Amniotic stem cell (primary cell): ENCODE measurements at places on chromosomes 5 and 9.
A peak's percentile ranks its signal among the peaks of the same experiment; 100 is the strongest.

DNA sequence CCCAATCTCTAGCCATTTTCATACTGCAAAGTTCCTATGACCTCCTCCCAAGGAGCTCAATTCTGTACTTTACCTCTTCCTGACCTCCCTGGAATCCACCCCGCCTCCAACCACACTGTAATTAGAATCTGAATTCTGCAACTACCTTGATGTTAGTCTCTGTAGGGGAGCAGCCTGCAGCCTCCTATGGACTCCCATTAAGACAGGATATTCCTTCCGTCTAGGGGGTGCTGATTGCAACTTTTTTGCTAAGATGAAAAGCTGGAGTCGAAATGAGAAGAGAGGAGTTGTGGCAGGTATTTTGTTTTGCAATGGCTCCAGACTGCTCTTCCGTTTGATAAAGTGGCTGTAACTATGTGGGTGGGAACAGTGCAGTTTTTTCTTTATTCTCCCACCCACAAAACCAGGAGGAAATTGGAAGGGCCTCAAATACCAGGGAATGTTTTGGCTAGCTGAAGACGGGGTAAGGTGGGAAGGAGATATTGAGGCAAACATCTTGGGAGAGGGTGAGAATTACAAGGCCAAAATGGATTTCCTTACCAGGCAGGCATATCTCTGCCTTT lies 23.8 kb downstream of the ANXA2R start:
- no peak for DNase-seq

DNA sequence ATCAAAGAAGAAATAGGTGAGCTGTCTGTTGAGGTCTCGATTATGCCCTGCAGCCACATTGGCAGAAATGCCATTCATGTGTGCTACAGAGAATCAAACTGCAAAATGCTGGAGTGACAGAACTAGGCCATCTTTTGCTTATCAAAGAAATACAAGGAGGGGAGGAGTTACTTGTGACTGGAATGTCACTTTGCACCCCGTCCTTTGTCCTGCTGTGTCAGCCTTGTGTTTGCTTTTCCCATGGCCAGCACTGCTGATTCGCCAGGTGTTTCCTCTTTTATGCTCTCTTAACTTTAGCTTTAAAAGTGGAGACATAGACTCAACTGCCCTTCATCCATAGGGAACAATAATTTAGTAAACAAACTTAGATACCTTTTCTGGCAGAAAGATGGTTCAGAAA lies 54.3 kb downstream of the SLC46A2 start:
- no peak for DNase-seq

GRCh38 chr5:68431186-68431585 lies 215.6 kb downstream of the PIK3R1 start:
- DNase-seq, result no peak

- no peak for DNase-seq
Measured at GRCh38 chr9:2290382-2290781, 275.2 kb downstream of the SMARCA2 start.

DNA sequence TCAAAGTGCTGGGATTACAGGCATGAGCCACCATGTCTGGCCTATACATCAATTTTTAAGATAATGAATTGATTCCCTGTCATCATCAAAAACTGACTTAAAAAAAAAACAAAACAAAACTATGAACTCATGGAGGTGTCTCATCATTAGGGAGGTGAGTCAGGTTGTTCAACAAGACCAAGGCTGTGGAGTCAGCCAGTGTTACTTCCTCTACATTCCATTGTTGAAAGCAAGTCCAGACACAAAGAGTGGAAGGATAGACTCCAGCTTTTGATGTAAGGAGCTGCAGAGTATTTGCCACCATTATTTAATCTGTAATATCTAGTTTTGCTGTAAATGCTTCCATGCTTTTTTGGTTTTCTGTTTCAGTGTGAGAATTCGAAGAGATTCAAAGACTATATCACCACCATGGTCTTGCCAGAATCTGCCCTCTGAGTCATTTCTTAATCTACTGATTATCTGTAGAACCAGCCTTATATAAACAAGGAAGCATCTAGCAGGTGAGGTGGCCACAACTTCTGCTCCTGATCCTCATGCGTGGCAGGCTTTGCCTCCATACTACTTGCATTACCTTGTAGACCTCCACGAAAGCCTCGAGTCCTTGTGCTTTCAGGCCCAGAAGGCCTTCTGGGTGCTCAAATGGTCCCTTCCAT lies 156.1 kb downstream of the FGF1 start:
- DNase-seq, result no peak

DNA sequence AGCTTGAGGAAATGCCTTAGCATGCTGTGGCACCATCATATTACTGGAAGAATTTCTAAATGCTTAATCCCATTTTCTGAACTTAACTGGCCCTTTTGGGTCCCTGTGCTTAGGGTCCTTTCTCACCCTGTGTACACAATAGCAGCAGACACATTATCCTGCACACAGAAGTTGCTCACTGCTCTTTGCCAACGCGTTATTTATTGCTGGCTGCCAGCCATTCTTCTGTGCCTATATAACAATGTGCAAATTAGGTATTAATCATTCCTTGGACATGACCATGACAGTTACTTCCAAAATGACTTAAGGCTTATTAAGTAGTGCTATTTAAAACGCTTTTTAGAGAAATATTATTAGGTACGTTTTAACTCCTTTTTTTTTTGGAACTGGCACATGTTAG lies 134.7 kb downstream of the FBN2 start:
- no peak for DNase-seq

DNA sequence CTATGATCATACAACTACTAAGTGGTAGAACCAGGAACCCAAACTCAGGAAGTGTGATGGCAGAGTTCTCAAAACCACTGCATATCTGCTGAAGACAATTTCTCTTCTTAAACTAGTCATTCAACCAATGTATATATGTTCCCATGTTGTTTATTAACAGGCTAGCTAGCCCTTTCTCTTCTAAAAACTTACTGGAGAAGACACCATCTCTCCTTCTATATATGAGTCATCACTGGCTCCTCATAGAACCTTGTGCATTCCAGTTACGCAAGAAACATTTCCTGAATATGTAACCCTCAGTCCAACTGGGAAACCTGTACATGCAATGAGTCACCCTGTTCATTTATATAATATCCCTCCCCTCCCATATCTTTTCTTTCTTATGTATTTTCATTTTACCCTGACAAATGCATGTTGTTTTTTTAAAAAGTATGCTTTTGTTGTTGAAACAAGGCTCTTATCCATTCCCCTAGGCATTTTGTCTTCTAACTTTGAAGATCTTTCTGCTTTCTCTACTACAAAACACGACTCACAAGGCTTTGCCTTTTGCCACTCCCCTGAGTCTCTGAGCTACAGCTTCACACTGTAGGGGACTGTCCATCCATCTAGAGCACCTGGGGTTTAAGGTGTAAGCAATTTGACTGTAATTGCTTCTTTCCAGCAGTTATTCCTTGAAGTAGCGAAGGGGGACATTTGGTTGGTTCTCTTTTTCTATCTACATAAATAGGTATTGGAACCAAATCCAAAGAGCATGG lies 119.5 kb downstream of the ANXA1 start:
- peak; percentile 50 for DNase-seq

GRCh38 chr5:153895266-153895665 lies 143.4 kb downstream of the FAM114A2 start:
- DNase-seq, result no peak

DNA sequence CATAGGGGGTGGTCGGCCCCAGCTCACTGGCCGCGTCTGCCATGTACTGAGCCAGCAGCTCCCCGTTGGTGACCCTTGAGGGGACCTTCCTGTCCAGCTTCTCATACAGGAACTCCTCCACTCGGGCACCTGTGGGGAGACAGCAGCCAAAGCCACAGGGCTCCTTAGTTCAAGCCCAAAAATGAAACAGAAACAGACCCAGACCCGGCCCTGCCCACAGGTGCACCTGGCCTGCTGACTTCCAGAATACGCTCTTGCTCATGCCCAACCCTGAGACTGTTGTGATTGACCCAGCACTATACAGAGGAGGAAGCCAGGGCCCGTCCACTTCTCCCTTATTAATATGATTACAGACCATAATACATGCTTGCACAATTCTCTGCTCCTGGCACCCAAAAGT lies 7.0 kb downstream of the SH3GLB2 start:
- no peak for DNase-seq

DNA sequence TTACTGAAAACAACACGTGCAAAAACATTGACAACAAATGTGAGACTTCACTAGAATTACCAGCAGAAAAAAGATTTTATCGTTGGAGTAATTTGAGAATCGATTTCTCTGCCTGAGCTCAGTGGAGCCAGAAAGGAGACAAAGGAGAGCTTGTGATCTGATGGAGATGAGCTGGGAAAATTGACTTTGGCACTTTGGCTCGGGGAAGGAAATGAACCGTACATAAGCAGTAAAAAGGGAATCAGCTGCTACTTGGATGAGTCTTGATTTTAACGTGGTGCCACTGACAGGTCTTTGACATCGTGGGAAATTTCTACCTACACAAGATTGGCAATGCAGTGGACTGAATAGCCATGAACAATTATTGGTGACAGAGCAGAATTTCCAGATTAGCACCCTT lies 244.7 kb upstream of the RPS23 start:
- no peak for DNase-seq

DNA sequence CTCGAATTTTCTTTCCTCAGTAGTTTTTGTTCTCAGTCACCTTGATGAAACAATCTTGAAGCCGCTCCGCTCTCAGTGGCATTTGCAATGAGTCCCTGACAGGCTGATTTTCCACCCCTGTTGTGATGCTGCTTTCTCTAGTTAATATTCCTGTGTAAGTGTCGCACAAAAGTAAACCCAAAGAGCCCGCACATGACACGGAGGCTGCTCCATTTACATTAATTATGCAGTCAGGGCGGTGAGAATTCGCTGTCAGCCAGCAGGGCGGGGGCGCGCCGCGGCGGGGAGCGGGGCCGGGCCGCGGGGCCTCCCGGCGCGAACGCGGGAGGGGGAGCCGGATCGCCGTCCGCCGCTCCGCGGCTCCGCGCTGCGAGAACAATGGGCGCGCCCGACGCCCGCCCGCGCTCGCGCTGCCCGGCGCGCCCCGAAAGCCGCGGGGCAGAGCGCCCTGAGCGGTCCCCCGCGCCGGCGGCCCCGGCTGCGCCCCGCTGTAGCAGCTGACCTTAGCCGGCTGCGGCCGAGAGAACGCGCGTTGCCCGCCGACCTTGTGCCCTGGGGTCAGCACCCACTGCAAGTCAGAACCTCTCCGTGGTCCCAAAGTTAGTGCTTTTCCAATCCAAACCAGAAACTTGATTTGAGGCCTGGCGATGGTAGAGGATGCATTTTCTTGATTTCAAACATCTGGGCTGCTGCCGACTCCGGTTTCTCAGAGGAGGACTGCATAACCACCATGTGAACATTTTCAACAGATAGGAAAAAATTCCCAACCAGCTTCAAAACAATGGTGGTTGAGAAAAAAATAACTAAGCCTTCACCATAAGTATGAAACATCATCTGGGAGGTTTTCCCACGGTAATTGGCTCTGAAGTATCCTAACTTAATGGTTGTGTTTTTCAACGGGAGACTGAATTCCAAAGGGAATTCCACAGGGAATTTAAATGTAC lies 142.6 kb downstream of the PBX3 start:
- no peak for DNase-seq

DNA sequence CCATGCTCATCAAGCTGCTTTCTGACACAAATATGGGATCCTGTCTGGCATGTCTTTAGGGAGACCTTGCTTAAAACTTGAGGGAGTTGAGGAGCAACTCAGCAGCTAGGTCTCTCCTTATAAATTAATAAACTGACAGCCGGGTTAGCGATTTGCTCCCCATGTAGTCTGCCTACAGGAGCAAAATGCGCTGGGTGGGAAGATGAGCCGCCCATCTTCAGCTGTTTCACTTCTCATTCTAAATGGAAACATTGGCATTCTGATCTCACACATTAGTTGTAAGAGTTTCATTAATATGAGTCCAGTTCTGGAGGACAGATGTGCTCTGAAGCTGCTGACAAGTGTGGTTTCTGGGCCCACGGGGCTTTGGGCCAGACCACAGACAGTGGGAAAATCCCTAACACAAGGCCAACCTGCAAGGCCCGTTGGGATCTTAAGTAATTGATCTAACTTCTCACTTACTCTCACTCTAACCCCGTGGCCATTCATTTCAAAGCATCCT lies 197.0 kb downstream of the MCTP1 start:
- DNase-seq, result no peak

GRCh38 chr5:154278908-154279307 lies 88.4 kb downstream of the GALNT10 start:
- DNase-seq, result no peak

DNA sequence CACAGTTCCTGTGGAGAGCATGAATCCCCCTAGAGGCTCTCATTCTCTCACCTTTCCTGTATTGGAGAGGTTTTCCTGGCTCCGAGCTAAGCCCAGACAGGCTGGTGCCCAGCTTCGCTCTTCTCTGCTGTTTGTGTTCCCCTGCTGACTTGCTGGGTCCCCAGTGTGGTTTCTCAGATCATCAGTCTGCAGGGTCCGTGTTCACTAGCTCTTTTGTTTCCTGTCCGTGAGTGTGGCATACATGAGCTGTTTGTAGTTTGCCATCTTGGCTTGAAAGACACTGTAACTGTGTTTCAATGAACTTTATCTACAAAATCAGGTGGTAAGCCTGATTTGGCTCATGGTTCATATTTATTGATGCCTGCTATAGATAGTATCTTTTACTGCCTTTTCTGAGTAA lies 23.8 kb downstream of the LOX start:
- no peak for DNase-seq

DNA sequence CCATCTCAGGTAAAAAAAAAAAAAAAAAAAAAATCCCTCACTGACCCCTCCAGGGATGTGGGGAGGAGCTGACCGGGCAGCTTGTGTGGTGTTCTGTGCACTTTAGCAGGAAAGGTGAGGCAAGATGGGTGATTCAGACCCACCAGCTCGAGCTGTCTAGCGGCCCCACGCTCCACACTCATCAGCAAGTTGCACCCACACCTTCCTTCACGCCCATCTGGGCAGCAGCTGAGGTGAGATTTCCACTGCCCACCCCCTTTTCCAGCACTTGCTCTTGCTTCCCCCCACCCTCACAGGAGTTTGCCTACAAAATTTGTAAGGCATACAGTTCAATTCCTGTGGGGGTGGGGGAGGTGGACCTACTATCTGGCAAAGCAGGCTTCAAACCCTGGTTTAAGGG lies 58.7 kb upstream of the ZNF354B start:
- DNase-seq, result no peak

DNA sequence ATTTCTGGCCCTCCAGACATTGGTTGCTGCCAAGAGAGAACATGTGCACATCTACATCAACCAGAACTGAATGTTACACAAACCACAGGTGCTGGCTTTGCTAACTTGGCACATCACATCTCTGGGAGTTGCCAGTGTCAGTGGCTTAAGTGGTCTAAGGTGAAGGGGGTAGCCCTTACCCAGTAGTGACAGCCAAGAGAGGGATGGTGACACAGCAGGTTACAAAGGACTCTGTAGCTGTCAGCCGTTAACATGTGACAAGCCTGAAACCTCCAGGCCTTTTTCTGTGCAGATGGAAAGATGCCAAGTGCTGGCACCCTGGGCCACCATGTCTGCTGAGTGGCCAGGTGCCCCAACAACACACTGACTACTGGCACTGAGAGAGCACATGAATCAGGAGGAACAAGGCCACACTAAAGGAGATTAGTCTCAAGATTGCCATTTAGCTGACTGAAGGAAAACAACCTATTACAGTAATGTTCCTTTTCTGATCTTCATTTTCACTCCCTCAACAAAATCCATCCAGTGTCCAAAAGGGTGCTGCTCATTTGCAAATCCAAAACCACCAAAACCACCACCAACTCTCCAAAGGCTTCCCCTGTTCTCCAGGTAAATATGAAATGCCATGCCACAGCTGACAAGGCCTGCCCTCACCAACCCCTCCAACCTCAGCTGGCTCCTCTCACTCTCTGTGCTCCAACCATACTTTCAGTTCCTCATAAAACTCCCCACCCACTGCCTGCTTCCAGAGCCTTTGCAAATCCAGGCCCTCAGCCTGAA lies 20.2 kb downstream of the SIL1 start:
- no peak for DNase-seq
